Brain microvascular endothelial cell (primary cell): ENCODE measurements at places on chromosomes 6 and 20.

- DNase-seq = no peak
Observed at GRCh38 chr6:14440940-14441781, 323.6 kb downstream of the CD83 start.

DNA sequence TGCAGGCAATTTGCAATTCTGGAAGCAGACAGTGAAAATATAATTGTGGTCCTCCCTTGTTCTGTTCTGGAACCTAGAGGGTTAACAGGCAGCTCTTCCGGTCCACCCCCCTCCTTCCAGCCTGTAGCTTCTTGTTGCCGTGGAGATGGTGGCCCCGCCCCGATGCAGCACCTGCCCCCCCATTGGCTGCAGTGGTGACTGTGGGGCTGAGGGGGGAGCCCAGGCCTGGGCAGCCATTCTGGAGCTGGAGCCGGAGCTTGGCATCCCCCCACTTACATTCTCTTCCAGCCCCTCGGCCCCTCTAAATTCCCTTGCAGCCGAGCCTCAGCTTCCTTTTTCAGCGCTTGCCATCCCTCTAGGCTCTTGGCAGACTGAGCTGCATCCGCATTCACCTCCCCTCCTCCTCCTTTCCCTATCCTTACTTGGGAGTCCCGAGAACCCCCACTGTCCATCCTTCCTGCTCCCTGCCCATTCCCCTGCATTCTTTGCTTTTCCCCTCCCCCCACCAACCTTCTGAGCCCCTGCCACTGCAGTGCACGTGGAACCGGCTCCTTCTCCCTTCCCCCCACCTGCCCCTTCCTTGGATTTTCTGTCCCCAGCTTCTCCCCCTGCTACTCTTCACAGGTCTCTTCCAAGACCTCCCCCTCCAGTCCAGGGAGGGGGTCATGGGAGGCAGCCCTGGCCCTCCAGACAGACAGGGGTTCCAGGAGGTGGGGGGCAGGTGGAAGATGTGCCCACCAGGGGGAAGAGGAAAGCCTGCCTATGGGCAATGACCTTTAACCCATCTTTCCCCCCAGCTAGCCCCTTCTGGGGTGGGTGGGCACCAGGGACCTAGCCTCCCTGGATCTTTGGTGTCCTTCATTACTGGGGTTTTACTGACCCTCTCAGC is 11.4 kb downstream of the SYNGAP1 start:
- peak; percentile 61 for DNase-seq

GRCh38 chr6:126091466-126091865 is 105.1 kb downstream of the TRMT11 start:
- DNase-seq = no peak

- no peak for DNase-seq
Observed at GRCh38 chr6:92122746-92123145, 1296.6 kb downstream of the EPHA7 start.

DNA sequence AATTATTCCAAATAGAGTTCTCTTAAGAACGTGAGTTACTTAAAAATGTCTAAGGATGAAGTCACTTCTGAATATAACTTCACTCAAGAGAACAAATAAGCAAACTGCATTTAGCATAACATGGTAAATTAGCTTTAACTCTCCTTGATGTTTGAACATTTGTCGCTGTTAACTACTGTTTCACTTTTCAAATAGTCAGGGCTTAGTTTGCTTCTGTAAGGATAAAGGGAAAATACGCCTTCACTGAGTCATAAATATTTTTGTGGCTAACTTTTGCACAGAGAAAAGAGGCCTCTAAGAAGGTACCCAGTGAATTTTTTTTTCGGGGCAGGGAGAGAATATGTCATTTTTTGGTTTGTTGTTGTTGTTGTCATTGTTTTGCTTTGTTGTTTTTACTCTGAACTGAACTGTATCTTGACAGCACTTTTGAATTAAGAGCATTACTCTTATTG is 8.1 kb downstream of the PTPN1 start:
- DNase-seq = no peak

- no peak for DNase-seq
Observed at GRCh38 chr6:158041788-158042187, 60.1 kb downstream of the SYNJ2 start.

GRCh38 chr6:81950877-81951276 is 198.4 kb upstream of the TENT5A start:
- peak; percentile 39 for DNase-seq

DNA sequence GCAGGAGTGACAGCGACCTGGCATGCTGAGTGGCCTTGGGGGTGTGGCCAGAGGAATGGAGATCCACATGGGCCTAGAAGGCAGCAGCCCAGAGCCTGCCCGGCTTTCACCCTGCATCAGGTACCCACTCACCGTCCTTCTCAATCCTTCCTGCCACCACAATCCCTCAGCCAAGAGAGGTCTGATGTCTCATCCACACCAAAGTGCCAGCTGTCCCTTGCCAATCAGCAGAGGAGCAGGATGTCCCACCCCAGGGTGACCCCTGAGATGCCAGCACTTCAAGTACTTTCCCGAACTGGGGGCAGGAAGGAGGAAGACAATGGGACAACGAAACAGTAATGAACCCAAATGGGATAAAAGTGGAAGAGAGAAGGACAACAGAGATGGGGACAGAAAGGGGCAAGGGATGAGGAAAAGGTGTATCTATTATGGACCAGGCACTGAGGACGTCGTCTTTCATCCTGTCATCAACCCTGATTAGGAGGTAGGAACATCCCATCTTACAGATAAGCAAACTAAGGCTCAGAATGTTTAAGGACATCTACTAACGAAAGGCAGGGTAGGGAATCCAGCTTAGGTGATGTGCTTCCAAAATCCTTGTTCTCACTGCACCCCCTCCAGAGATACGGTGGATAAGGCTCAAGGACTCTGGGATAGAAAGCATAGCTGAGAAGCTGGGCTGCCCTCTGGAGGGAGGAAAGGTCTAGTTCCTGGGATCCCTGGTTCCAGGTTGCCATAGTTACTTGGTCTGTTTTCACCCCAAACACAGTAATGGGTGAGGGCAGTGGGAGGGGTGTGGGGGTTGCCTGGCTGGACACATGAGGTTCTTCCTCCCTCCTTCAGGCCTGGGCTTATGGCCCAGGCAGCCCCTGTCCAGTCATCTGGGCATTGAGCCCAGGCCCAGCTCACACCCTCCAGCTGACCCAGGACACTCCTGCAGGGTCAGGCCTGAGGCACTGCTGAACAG is 4.5 kb upstream of the TNXB start:
- peak; percentile 91 for DNase-seq

DNA sequence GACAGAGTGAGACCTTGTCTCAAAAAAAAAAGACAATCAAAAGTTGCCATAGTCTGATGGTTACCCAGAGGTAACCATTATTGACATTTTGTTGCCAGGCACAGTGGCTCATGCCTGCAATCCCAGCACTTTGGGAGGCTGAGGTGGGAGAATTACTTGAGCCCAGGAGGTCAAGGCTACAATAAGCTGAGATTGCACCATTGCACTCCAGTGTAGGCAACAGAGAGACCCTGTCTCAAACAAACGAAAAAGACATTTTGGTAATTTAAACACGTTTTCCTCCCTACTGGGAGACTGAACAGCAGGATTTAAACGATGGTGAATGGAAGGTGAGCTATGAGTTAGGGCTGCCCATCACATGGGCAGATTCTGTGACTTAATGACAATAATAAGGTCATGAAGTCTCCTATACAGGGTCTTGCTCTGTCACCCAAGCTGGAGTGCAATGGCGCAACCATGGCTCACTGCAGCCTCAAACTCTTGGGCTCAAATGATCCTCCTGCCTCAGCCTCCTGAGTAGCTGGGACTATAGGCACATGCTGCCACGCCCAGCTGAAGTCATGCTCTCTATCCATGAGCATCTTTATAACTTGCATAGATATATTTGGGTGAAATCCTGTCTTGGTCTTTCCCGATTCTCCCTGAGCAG is 4.2 kb upstream of the ASXL1 start:
- no peak for DNase-seq

DNA sequence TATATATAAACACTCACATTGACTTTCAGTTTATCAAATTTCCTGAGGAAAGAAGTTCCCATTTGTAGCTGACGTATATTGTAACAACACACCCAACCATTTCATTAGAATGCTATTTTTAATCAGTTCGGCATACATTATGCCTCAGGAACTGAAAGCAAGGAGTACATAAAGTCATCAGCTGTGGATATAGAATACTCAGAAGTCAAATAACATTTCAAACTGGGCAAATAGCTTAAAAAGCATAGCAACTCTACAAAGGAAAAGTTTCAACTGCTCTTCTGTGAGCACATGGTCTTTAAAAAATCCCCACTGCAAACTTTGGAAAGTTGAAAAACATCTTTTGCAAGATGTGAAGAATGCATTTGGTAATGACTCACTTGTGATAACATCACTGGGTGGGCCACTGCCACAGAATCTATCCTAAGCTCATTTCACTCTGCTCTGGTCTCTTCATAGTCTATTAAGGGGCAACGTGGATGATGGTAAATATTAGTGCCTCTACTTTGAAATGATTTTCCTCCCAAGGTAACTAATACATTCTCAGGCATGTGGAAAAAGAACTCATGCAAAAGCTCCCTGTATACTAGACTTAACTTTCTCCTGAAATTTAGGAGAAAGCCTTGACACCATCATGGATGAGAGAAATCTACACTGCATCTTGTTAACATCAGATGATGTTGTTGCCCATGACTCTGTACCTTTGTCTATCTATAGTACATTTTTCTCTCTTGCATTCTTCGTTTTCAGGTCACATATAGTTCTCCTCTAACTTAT is 49.2 kb downstream of the FYN start:
- peak; percentile 78 for DNase-seq

DNA sequence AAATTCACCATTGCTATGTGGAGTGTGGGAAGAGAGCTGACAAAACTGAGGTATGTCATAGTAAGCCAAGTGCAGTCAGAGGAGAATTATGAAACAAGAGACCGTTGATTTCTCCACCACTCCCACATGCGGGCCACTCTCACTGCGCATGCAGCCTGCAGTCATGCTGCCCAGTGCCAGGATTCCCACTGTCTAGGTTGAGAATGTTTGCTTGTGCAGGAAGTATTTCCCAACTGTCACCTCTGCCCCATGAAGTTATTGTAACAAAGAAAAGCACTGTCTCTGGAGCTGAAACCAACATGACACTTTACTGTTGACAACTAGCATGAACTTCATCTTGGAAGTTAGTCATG is 18.7 kb upstream of the SFT2D1 start:
- DNase-seq = peak; percentile 47

DNA sequence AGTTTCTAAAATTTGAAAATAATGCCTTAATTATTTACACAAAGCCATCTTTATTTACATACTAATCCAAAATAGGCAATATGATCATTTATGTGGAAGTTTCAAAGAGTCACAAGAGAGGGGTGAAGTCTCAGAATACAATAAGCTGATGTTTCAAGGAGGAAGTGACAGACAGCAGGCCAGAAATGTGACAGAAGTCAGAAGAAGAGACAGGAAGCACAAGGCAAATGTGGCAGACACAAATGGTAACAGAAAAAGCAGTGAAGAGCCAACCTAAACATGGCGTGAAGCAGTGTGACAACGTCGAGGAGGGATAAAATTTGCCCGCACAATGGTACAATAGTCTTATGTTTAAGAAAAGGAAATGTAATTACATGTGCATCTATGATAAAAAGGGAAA is 59.8 kb downstream of the SHPRH start:
- DNase-seq = no peak

- DNase-seq = peak; percentile 72
Observed at GRCh38 chr6:46888031-46888430, 33.7 kb downstream of the ADGRF5 start.

GRCh38 chr20:34065260-34065659 is 46.8 kb downstream of the EIF2S2 start:
- no peak for DNase-seq

DNA sequence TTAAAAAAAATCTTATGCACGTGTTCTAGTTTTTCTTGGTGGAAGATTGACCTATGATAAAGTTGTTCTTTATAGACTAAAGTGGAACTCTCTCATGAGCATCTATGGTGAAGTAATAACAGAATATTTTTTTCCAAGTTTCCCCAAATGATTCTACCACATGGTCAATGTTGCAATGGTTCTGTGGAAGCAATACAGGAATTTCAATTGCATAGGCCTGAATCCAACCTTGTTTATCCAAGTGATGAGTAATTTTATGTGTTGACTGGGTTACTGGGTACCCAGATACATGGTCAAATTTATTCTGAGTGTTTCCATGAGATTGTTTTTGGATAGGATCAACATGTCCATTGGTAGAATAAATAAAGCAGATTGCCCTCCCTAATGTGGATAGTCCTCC is 581.5 kb downstream of the MMUT start:
- no peak for DNase-seq

DNA sequence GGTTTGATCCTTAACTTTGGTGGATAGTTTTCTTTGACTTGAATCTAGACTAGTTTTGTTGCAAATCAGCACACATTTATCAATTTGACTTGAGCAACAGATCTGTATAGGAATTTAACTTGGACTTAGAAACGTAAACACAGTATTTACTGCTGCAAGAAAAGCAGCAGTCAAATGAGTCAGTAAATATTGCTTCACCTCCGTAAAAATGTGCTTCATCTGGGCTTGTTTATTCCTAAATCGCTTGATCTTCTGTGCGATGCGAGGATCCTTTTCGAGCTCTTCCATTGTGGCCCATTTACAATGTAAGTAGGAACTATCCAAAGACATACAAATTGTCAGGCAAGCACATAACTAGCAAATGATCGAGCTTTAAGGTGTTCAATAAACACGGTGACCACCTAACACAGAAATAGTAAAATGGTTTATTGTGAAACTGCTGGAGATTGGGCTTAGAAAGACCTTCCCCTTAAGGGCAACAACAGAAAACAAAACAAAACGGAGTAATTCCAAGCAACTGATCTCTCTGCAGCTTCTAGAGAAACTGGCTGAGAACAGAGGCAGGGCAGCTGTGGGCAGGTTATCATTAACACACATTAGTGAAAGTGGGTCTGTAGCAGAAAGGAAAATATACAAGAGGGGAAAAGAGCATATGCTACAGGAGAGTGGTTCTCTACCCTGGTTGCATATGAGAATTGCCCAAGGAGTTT is 120.8 kb downstream of the CHD6 start:
- no peak for DNase-seq

GRCh38 chr6:26103141-26103769 is 16.0 kb downstream of the HFE start:
- DNase-seq = peak; percentile 6

DNA sequence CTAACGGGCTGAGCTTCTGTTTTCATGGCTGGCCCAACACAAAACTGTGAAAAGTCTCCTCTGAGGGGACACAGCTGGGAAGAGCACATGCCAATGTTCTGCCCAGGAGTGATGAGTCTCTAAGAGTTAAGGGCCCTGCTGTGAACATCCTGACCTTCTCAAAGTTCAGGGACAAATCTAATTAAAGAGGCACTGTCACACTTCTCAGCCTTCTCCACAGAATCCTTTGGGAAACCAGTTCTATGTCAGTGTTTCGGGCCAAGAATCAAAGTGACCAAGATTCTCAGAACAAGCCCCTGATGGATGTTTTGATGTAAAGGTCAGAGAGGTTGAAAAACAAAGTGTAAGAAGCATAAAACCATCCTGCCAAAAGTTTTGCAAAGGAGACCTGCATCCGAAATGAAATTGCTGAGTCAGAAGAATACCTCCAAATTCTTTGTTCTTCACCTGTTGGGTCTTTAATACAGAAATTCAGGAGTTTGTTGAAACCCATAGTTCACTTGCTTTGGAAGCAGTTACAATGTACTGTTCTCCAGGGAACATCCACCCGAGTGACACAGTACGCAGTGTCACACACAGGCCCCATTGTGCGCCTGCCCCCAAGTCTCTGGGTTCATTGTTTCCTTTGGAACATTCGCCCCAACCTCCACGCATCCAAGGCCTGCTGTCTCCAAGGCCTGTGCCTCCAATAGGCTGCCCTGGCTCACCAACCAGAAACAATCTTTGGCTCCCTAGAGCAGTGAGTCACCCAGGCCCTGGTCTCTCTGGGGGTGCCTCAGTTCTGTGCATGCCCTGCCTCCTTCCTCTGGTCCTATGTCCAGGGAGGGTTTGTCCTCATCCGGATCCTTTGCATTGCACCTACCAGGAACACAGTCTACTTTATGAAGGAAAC is 65.5 kb upstream of the QKI start:
- DNase-seq = no peak
